Caco-2 (cell line): ENCODE measurements at places on chromosomes 4 and X. TPM values are rescaled to one million over a fixed set of nuclear protein-coding genes. Genes with fewer than 3 reads are reported as not detected.

GPR119 gene
- 0.29 TPM in 1 of 2 replicates, not detected in the other for total RNA-seq

KLF8 gene
- 0.57 and 1.1 TPM in 2 replicates for total RNA-seq

GAGE12E gene
- not detected in 2 replicates for total RNA-seq

RS1 gene
- total RNA-seq = 0.09 TPM in 1 of 2 replicates, not detected in the other

SEPSECS gene
- 5.7 and 6.0 TPM in 2 replicates for total RNA-seq

DNA sequence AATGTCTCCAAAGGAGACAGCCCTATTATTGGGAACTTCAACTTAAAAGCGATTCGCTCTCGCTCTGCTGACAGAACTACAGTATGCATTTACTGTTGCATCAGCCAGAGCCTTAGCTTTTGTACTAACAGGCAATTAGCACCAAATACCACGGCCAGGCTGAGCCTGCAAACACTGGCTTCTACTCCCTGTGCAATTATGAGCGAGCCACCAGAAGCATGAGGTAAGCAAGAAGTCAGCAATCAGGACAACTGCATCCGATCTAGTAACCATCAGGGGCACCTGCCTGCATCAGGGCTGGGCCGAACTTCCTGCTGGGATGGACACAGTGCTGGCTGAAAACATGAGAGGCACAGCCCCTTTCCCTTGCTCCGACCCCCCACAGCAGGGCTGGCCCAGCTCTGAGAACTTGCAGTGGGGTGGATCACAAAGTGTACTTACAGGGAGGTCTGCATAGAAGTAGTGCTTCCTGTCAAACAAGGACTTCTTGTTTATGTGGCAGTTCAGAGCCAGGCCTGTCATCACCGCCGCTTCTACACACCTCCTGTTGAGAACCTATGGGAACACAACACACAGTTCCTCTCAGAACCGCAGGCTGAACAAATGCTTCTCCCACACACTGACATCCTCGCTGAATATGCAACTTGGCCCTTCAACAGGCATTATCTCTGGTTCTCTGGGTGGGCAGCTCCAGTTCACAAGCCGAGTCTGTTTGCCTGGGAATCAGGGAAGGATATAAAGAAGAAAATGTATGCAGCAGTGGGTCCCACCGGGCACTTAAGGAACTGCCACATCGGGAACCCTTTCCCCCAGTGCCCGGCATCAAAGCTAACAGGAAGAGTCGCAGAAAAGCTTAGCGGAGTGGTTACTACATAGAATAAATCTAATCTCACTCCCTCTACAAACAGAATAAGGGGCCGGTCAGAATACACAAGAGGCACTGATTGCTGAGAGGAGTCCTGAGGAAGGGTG, 41.5 kb downstream of the GATB start:
- no peak for DNase-seq

DNA sequence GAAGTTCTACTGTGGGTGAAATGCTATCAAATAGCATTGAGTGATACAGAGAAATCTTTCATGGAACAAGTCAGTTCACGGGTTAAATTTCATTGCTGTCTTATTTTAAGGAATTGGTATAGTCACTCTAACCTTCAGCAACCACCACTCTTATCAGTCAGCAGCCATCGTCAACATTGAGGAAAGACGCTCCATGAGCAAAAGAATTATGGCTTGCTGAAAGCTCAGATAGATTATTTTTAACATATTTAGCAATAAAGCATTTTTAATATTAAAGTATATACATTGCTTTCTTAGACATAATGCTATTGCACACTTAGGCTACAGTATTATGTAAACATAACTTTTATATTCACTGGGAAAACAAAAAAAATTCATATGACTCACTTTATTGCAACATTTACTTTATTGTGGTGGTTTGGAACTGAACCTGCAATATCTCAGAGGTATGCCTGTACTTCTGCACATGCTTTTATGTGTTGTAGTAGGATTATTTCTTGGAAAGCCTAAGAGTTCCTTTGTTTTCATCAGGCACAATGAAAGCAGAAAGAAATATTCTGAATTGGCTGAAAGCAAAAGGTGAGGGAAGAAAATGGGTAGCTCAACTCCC, 586.7 kb downstream of the GBA3 start:
- no peak for DNase-seq

DNA sequence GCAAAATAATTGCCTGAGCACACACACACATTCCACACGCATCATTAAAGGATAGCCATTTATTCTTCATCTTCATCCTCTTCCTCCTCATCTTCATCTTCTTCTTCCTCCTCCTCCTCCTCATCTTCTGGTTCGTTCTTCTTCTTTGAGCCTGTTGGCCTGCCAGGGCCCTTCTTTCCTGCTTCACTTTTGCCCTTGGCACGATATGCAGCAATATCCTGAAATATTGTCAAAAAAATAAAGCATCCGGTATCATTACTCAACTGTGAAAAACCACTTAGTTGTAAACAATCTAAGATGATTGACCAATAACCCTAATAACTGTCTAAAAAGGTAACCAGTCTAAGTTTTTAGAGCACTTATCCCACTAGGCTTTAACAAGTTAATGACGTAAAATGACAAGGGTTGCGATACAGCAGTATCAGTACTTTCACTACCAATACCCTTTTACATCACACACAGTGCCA, 2.1 kb downstream of the HMGB2 start:
- DNase-seq = no peak

GRCh38 chr4:80343887-80344286, 8.4 kb downstream of the CFAP299 start:
- DNase-seq = no peak
